ENCODE measurements at places on chromosomes 3 and 15. TPM values are rescaled to one million over a fixed set of nuclear protein-coding genes. Genes with fewer than 3 reads are reported as not detected.

DNA sequence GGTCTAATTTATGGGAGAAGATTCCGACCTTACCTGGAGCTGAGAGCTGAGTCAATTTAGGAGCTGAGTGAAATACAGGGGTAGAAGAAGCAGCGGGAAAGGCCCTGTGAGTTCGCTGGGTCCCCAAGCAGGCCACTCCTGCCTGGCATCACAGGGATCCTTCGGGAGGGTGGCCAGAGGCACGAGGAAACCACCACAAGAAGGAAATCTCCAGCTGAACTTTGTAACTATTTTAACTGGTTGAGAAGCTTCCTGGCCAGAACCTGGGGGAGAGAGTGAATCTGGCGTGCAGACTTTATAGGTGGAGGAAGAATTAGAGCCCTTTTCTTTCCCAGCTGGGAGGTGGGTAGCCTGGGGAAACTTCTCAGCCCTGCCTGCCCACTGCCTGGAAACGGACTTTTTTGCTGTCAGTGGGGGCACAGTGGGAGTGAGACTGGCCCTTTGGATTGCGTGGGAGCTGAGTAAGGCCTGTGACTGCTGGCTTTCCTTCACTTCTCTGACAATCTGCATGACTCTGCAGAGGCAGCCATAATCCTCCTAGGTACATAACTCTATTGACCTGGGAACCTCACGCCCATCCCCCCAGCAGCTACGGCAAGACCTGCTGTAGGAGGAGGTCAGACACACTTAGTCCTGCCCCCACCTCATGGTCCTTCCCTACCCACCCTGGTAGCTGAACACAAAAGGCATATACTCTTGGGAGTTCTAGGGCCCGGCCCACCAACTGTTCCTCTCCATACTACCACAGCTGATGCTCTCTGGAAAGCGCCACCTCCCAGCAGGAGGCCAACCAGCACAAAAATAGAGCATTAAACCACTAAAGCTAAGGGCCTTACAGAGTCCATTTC is 340.7 kb downstream of the CNTN3 start:
- DNase-seq = no peak
- no peak overlapping the region for H3K4me3 ChIP-seq
- no peaks in the 10 kb centered on the region for H3K36me3 ChIP-seq
- no peak overlapping the region for H3K27ac ChIP-seq
- no peaks in the 10 kb centered on the region for H3K27me3 ChIP-seq

- no peaks in the 10 kb centered on the region for H3K27me3 ChIP-seq
Measured at GRCh38 chr3:100480081-100480480, 12.3 kb upstream of the TMEM45A start.

- no peaks in the 10 kb centered on the region for H3K36me3 ChIP-seq
- DNase-seq = no peak
- peaks cover 12% of the 10 kb centered on the region for H3K27me3 ChIP-seq
- H3K27ac ChIP-seq = no peak overlapping the region
- H3K4me1 ChIP-seq = peaks cover 14% of the 10 kb centered on the region
Measured at GRCh38 chr15:34753236-34753894, 1.4 kb downstream of the GJD2 start.

DNA sequence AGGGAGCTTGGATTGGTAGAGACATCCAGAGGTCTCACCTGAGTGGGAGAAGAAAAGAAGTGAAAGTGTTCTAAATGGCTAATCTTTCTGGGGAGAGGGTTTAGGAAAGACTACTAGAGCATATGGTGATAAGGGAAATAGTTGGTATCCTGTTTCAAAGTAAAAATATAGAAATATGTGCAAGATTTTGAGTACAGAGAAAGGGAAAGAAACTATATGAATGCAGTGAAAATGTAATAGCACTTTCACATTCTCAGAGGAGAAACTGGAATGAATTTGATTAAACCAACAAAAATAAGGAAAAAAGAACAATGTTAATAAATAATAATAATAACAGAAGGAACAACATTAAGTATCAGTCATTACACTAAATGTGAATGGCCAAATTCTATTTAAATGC is 119.4 kb downstream of the DNAJB8 start:
- no peak overlapping the region for H3K4me3 ChIP-seq
- H3K27me3 ChIP-seq = no peaks in the 10 kb centered on the region
- H3K36me3 ChIP-seq = no peaks in the 10 kb centered on the region
- no peak for DNase-seq

DNA sequence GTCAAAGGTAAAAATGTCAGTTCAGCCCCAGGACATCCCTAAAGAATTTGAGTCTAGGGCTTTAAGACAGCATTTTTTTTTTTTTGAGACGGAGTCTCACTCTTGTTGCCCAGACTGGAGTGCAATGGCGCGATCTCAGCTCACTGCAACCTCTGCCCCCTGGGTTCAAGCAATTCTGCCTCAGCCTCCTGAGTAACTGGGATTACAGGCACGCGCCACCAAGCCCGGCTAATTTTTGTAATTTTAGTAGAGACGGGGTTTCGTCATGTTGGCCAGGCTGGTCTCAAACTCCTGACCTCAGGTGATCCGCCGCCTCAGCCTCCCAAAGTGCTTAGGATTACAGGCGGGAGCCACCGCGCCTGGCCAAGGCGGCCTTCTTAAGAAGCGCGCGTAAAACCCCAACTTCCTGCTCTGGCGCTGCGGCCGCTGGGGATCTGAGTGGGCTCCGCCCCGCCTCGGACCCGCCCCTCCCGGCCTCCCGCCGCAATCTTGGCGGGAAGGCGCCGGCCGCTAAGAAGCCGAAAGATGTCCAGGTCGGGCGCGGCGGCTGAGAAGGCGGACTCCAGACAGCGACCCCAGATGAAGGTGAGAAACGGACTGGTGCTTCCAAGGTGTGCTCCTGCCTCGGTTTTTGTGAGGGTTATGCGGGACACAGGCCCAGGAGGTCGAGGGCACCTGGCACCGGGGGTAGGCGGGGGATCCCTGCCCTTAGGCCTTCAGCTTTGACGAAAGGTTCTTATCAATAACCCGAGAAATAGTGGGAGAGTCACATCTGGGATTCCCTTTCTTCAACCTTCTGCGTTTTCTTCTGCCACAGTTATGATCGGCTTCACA is at the start of gene WDR76:
WDR76 (plus strand) TSS at position 495 of the 834 bp plus-strand sequence; CDS start at position 526, 31 bp downstream.
- peak; percentile 32 for DNase-seq
- peak within 1 kb of the TSS; percentile 78 for H3K4me3 ChIP-seq
- H3K36me3 ChIP-seq = no peaks in the 10 kb centered on the region
- H3K27me3 ChIP-seq = no peaks in the 10 kb centered on the region
- peak within 1 kb of the TSS; percentile 71 for H3K27ac ChIP-seq

DNA sequence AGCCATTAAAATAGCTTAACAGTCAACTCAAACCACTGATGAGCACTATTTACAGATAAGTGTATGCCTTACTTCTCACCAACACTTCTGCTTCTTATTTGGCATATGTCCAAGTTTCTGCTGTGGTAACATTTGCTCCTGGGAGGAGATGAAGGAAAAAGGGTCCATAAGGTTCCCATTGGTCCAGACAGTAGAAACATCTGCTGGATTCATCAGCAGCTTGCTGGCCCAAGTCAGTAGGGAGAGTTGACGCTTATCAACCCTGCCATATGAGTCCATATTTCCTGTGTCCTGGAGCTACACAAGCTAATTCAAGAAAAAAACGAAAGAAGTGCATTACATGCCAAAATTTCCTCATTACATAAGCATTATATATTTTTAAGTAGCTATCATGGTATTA is 824.5 kb downstream of the CADM2 start:
- H3K4me3 ChIP-seq = no peak overlapping the region
- no peak for DNase-seq
- no peaks in the 10 kb centered on the region for H3K27me3 ChIP-seq
- H3K4me1 ChIP-seq = no peaks in the 10 kb centered on the region
- no peaks in the 10 kb centered on the region for H3K36me3 ChIP-seq

GRCh38 chr3:196707566-196707965 is 4.5 kb downstream of the CEP19 start:
- no peaks in the 10 kb centered on the region for H3K36me3 ChIP-seq
- no peak overlapping the region for H3K27ac ChIP-seq
- peaks cover 7% of the 10 kb centered on the region for H3K4me1 ChIP-seq
- no peaks in the 10 kb centered on the region for H3K27me3 ChIP-seq

The CSTA gene
- not detected for total RNA-seq

The GLDN gene
- 20.7 TPM for total RNA-seq

The AADACL2 gene
- total RNA-seq = not detected

The TUBGCP4 gene
- total RNA-seq = 36.0 TPM

Measured in thoracic aorta (tissue), 2 donors.